Small intestine (tissue), 16 donors: ENCODE measurements at places on chromosomes 1 and 21. TPM values are rescaled to one million over a fixed set of nuclear protein-coding genes. Genes with fewer than 3 reads are reported as not detected.

GRCh38 chr1:67059346-67059745 is 5.4 kb upstream of the SLC35D1 start:
- no peaks in the 10 kb centered on the region for H3K27me3 ChIP-seq
- no peak overlapping the region for H3K4me3 ChIP-seq
- no peaks in the 10 kb centered on the region for H3K4me1 ChIP-seq
- no peaks in the 10 kb centered on the region for H3K36me3 ChIP-seq
- no peak for DNase-seq

- H3K4me3 ChIP-seq, result no peak overlapping the region
- no peak for DNase-seq
- H3K27ac ChIP-seq, result no peak overlapping the region
- no peaks in the 10 kb centered on the region for H3K27me3 ChIP-seq
Measured at GRCh38 chr21:35942211-35943144, 117.8 kb downstream of the SETD4 start.

- H3K36me3 ChIP-seq, result no peaks in the 10 kb centered on the region
- no peak overlapping the region for H3K27ac ChIP-seq
- H3K27me3 ChIP-seq, result no peaks in the 10 kb centered on the region
- H3K4me3 ChIP-seq, result no peak overlapping the region
- DNase-seq, result peak; percentile 46
Measured at GRCh38 chr1:209190591-209191261, 392.8 kb upstream of the CAMK1G start.

DNA sequence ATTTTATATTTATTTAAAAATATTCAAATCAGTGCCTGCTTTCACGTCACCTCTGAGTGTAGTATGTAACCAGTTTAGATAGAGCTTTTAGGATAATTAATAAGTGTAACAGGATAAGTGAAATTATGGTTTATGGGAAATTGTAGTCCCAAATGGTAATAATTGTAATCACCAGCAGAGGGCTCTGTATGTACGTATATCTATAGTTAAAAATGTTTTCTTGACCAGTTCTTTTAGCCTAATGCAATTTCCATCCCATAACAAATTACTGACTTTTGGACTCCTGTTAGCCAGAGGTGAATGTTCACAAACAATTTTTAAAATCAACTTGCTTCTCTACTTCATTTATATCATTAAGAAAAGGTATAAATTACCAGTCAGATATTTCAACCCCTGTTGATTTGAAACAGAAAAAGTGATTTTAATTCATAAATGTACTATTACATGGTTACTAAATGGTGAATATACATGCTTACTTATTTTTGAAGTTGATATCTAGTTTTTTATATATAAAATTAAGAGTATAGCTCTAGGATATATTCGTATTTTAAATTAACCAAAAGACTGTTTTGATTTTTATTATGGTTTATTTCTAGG is 25.3 kb downstream of the SLC30A7 start:
- H3K36me3 ChIP-seq, result peaks cover 6% of the 10 kb centered on the region
- H3K27me3 ChIP-seq, result no peaks in the 10 kb centered on the region
- no peak overlapping the region for H3K27ac ChIP-seq
- no peaks in the 10 kb centered on the region for H3K4me1 ChIP-seq
- peak; percentile 57 for DNase-seq
- no peak overlapping the region for H3K4me3 ChIP-seq

DNA sequence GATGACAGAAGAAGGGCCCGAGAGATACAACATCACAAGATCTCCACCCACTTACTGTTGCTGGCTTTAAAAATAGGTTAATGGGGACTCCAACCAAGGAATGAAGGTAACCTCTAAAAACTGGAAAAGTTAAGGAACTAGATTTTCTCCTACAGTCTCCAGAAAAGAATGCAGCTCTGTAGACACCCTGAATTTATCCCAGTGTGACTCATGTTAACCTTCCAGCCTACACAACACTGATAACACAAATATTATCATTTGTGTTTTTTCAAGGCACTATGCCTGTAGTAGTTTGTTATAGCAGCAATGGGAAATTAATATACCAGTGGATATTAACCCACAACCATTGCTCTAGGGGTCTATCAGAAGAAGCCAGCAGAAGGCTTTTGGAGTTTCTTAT is 730.7 kb upstream of the ZP4 start:
- no peaks in the 10 kb centered on the region for H3K4me1 ChIP-seq
- no peaks in the 10 kb centered on the region for H3K36me3 ChIP-seq
- DNase-seq, result no peak
- H3K27ac ChIP-seq, result no peak overlapping the region
- H3K4me3 ChIP-seq, result no peak overlapping the region
- H3K27me3 ChIP-seq, result no peaks in the 10 kb centered on the region

DNA sequence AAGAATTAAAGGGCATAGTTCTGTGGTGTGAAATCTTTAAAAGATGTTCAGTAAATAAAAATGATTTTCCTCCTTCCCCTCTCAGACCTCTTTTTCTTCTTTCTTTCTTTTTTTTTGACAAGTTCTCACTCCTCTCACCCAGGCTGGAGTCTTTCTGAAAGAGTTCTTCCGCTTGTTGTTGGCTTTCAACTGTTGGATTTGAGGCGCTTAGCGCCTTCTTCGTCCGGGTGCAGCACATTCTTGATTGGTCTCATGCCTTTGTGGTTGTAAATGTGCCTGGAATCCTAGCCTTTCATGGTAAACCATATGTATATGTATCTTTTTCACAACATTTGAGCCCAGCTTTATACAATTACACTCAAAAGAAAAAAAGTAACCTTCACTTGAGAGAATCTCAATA is 980 bp upstream of the METTL18 start:
- no peaks in the 10 kb centered on the region for H3K27me3 ChIP-seq
- H3K27ac ChIP-seq, result no peak overlapping the region
- H3K36me3 ChIP-seq, result peaks cover 2% of the 10 kb centered on the region
- H3K4me1 ChIP-seq, result peaks cover 9% of the 10 kb centered on the region

DNA sequence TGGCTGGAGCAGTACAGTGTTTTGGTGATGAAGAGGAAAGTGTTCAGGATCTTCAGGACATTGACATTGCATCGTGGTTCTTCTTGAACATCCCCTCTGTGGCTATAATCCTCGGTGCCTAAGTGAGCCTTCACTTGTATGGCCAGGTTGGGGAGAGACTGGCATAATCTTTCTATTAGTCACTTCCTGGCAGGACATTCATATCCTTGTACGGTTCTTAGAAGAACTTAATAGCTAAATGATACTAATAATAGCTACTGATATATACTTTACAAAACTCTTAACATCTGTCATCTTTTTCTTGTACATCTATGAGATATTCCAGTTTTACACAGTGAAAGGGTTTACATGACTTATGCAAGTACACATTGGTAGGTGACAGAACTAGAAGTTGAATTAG is 35.8 kb downstream of the CELF3 start:
- no peaks in the 10 kb centered on the region for H3K36me3 ChIP-seq
- no peak overlapping the region for H3K4me3 ChIP-seq
- no peaks in the 10 kb centered on the region for H3K4me1 ChIP-seq
- no peak for DNase-seq
- no peaks in the 10 kb centered on the region for H3K27me3 ChIP-seq
- H3K27ac ChIP-seq, result no peak overlapping the region

- H3K36me3 ChIP-seq, result no peaks in the 10 kb centered on the region
- no peak overlapping the region for H3K27ac ChIP-seq
- no peak for DNase-seq
- H3K4me3 ChIP-seq, result no peak overlapping the region
- peaks cover 3% of the 10 kb centered on the region for H3K4me1 ChIP-seq
Measured at GRCh38 chr1:59096501-59096900, 200.4 kb upstream of the FGGY start.

Gene EFNA3
- polyA plus RNA-seq, result 4.5 TPM

Gene PALMD
- polyA plus RNA-seq, result 1.1 TPM
